ENCODE measurements at places on chromosomes 5 and 9.

GRCh38 chr5:3954199-3954598 is 358.6 kb downstream of the IRX1 start:
- DNase-seq = no peak

- DNase-seq = no peak
Measured at GRCh38 chr5:77171141-77171910, 39.2 kb upstream of the PDE8B start.

DNA sequence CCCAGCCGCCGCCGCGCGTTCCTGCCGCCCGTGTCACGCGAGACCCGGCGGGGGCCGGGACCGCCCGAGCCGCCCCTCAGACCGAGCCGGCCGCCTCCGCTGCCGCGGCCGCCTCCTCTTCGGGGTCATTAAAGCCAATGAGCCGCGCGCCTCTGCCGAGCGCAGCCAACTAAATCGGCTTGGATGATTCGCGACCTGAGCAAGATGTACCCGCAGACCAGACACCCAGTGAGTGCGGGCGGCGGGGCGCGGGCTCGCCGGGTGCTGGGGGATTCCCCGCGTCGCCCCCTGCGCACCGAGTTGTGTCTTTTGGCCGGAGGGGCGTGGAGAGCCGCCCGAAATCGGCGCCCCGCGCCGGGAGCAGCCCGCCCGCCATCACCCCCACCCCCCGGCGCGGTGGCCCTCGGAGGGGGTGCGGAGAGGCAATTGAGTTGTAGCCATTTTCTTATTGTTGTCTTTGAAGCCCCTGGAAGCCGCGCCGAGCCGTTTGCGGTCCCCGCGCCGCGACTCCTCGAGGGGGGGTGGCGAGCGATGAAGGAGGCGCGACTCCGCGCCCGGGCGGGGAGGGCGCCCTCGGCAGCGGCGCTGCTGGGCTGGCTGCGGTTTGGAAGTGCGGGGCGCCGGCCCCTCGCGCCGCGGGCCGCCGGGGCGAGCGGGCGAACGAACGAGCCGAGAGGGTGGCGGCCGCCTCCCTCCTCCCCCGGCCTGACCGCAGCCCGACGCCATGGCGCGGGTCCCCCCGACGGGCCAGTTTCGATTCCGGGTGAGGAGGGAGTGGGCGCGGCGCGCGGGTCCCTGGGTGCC is 1.0 kb downstream of the TLE4 start:
- DNase-seq = peak; percentile 50

DNA sequence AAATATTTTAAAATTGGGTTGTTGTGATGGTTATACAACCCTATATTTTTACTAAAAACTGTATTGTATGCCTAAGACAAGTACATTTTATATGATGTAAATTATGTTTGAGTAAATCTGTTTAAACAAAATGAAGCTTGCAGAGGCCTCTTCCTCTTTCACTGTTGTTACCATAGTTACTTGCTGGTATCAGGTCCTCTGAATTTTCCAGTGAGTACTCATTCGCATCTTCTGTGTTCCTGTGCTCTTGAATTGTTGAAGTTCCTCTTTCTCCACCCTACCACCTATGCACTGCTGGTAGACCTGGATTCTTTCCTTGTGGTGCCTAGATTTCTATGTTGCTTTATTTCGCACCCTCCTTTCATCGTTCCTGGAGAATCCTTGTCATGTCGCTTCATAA is 938.5 kb upstream of the ACO1 start:
- DNase-seq = no peak

- no peak for DNase-seq
Measured at GRCh38 chr5:93273176-93273575, 307.8 kb downstream of the NR2F1-AS1 start.

Measured in stimulated activated CD8-positive, alpha-beta memory T cell treated with anti-CD3 and anti-CD28 coated beads, Interleukin-12 subunit alpha, Interleukin-12 subunit beta, amount 100 ng/mL, for 4 hours (primary cell).